GM23248 (cell line): ENCODE measurements at places on chromosomes 7 and 10. TPM values are rescaled to one million over a fixed set of nuclear protein-coding genes. Genes with fewer than 3 reads are reported as not detected.

- peaks cover 8% of the 10 kb centered on the region for H3K27me3 ChIP-seq
- no peak overlapping the region for H3K4me3 ChIP-seq
- H3K27ac ChIP-seq: no peak overlapping the region
- H3K4me1 ChIP-seq: peaks cover 5% of the 10 kb centered on the region; the same call in 1 of the 2 replicates
Observed at GRCh38 chr10:115963848-115964247, 309.2 kb downstream of the GFRA1 start.

DNA sequence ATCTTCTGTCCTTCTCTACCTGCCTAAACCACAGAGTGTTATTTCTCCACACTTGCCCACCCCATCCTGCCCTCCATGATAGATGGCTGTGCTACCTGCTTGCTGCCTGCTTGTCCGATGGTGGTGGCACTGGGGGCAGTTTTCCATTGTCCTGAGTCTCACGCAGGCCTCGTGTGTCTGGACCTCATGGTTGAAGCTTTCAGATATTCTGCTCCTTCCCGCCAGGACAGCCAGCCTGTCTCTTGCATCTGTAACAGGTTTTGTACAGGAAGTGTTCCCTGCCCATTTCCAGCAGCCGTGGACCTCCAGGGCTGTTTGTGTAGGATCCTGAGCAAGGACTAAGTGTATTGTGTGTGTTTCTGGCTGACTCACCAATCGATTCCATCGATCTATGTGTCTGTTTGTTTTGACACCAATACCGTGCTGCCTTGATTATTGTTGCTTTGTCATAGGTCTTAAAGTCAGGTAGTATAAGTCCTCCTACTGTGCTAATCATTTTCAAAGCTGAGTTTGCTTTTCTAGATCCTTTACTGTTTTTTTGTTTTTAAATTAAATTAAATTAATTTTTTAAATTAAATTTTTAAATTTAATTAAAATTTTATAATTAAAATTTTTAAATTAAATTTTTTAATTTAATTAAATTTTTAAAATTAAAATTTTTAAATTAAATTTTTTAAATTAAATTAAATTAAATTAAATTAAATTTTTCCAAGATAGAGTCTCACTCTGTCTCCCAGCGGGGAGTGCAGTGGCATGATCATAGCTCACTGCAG is 8.5 kb downstream of the IL15RA start:
- DNase-seq: no peak
- H3K36me3 ChIP-seq: no peaks in the 10 kb centered on the region
- no peak overlapping the region for H3K4me3 ChIP-seq
- no peaks in the 10 kb centered on the region for H3K27me3 ChIP-seq

GRCh38 chr7:67917437-67917755 is 920.8 kb downstream of the TYW1 start:
- H3K4me1 ChIP-seq: no peaks in the 10 kb centered on the region
- no peak overlapping the region for H3K27ac ChIP-seq

GRCh38 chr10:112815269-112816032 is 134.6 kb upstream of the TCF7L2 start:
- DNase-seq: peak; percentile 82
- H3K4me1 ChIP-seq: peaks cover 35% of the 10 kb centered on the region
- H3K36me3 ChIP-seq: no peaks in the 10 kb centered on the region
- no peak overlapping the region for H3K27ac ChIP-seq

GRCh38 chr10:121899727-121900126 is 28.1 kb downstream of the ATE1 start:
- H3K36me3 ChIP-seq: 0 out of 2 replicates have a peak, but pooled peaks cover 9% of the 10 kb centered on the region
- H3K27me3 ChIP-seq: no peaks in the 10 kb centered on the region
- H3K4me1 ChIP-seq: no peaks in the 10 kb centered on the region
- H3K27ac ChIP-seq: no peak overlapping the region
- H3K4me3 ChIP-seq: no peak overlapping the region

DNA sequence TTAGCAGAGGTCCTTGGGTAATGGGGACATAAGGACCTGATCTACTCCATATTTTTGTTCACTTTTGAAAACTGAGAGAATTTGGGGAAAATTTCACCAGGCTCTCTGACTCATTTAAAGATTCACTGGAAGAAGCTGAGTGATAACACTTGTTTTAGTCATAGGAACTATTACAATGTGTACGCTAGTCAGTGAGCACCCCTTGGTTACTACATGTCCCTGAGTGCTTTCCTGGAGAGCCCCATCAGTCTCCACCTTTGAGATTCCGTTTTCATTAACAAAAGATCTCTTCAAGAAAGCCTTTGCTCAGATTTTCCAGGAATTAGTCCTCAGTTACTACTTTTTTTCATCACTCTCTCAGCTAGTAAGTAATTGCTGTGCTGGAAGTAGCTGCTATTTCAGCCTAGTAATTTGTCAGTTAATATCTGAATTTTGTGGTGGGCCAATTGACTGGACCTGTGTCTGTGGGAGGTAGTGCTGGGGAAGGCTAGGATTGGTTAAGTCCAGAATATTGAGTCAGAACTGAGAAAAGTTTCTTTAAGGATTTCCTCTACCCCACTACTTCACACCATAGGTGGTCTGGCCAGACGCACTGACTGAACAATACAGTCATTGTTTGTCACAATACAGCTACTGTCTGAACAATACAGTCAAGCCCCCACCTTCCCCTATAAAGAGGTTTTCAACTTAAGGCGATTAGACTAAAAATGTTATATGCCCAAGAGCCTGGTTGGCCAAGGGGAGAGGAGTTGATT is 235.0 kb downstream of the CCDC7 start:
- H3K36me3 ChIP-seq: no peaks in the 10 kb centered on the region
- peak; percentile 32 for DNase-seq
- H3K4me3 ChIP-seq: no peak overlapping the region
- H3K27me3 ChIP-seq: no peaks in the 10 kb centered on the region

Gene OR9A2
- not detected in 2 replicates for total RNA-seq

Gene ZNF425
- 3.8 and 5.4 TPM in 2 replicates for total RNA-seq
